Lung (tissue), 17 donors: ENCODE measurements at places on chromosomes 13 and 19.

GRCh38 chr19:35908010-35908441, at the start of gene TYROBP:
TSS of gene TYROBP (minus strand) at chr19:35908295. CDS start at chr19:35908228, 67 bp downstream.
- DNase-seq, result no peak

GRCh38 chr19:47697863-47698609, 15.2 kb upstream of the EHD2 start:
- peak; percentile 79 for DNase-seq

DNA sequence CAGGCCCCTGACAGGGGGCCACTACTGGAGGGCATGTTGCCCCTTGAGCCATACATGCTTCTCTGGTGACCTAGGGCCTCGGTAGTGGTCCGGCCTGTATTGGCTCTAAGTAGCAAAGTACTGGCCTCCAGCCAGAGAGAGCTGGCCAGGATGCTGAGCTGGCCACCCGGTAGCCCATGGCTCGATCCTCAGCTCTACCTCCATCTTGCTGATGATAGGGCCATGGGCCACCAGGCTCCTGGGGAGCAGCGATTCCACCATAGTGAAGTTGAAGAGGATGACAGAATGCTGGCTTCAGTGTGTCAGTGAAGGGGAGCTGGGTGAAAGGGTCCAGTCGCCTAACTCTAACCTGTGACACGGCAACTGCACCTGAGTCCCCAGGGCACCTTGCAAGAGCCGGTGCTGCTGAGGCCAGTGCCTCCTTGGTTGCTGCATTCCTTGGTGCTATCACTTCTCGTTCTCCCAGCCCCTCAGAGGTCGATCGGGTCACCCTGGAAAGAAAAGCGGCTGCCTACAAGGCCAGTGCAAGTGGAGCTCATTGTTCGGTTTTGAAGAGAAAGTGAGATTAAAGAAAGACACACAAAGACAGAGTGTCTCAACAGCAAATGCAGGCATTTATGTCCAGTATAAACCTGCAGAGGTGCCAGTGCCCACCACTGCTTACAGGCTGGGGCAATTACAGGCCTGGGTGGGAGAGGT, 5.0 kb downstream of the FPR3 start:
- DNase-seq, result no peak

DNA sequence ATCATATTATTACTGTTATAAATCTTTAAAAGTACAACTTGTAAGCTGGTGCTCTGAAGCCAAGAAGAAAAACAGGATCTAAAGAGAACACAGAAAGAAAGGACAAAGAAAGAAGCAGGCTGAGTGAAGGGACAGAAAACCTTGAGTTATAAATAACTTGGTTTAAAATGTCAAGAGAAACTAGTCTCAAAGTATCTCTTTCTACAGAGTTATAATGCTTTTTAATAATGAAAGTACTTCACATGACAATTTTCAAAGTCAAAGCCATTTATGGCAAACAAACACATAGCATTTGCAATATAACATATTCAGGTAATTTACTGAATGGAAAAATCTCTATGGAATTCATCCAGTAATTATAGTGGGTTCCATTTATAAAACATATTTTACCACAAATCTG, 33.4 kb downstream of the CAB39L start:
- no peak for DNase-seq

DNA sequence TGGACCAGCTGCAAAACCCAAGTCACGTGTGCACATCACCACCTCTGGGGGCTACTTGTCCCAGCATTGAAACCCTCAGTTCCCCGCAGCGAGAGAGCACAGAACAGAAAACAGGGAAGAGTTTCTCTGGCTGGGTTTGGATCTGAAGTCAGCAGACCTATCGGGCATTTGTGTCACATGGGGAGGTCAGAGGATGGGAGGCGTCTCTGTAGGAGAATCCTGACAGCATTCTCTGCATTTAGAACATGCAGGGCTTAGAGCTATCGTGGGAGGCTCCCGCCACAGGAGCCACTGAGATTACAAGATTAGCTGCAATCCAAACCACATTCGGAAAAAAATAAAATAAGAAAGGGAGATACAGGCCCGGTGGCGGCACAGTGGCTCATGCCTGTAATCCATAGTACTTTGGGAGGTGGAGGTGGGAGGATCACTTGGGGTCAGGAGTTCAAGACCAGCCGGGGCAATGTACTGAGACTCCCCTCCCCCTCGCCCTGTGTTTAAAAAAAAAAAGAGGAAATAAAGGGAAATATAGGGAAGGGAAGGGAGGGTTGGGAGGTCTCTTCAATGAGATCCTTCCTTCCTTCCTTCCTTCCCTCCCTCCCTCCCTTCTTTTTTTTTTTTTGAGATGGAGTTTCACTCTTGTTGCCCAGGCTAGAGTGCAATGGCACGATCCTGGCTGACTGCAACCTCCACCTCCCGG, 2.9 kb upstream of the TLE6 start:
- DNase-seq, result peak; percentile 35

DNA sequence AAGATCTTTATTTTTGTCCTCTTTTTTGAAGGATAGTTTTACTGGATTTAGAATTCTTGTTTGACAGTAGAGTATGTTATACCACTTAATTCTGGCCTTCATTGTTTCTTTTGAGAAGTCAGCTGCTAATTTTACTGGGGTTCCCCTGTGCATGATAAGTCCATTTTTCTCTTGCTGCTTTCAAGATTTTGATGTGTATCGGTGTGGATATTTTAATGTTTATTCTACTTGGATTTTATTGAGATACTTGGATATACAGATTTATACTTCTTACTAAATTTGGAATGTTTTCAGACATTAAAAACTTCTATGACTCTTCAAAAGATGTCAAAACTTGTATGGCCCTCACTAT, 86.9 kb downstream of the URI1 start:
- no peak for DNase-seq
